LNCaP clone FGC (cell line): ENCODE measurements at places on chromosomes 2 and 18.

- no peak for DNase-seq
Measured at GRCh38 chr2:238295144-238296112, 7.0 kb upstream of the PER2 start.

DNA sequence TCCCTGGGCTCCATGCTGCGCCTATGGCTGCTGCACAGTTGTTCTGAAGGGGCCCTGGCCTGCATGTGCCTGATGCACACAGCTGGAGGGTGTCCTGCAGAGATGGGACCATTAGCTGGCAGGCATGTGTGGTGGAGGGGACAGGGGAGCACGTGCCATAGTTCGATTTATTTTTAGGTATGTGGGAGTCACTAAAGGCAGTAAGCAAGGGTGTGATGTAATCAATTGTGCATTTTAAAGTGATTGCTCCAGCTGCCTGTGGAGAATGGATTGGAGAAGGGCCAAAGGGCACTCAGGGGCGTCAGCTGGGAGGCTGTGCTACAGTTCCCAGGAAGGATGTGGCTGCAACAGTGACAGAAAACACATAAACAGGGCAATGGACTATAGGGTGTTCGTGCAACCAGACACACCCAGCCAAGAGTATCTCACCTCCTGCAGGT is 205.1 kb downstream of the ARL4C start:
- no peak for DNase-seq

DNA sequence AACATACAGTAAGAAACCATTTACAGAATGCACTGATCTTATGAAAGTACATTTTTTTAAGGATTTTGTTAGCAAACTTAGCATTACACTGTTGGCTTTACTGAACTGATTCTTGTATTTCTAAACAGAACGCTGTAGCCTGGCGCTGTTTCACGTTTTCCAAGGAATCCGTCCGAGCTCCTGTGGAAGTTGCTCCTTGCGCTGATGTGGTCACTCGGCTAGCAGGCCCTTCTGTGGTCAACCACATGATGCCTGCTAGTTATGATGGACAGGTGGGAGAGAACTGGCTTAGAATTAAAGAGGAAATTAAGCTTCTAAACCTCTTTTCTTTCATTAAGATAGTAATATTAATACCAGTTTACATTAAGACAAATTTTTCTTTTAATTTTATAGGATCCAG is 76.8 kb downstream of the CEP192 start:
- no peak for DNase-seq

- no peak for DNase-seq
Measured at GRCh38 chr2:100625717-100626116, 62.9 kb downstream of the PDCL3 start.

DNA sequence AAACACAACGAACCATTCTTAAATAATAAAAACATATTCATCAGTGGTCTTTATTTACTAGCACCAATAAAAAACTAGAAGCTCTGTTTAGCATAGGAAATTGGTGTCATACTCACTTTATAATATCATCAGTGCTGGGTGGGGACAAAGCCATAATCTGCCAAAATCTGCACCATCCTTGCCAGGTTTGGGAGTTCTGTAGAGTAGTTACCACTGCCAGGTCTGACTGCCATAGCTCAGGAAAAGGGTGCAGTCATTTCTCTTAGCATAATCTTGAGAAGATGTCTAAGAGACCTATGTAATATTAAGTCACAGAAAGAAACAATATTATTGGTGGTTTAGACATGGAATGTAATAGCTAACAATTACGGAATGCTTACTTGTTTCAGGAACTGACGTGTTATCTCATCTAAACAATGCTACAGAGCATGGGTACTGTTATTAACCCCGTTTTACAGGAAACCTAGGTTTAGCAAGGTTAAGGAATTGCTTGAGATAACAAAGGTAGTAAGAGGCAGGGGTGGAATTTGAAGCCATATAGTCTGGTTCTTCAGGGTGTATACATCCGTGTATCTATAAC is 1.6 kb upstream of the MARCHF7 start:
- DNase-seq, result no peak

DNA sequence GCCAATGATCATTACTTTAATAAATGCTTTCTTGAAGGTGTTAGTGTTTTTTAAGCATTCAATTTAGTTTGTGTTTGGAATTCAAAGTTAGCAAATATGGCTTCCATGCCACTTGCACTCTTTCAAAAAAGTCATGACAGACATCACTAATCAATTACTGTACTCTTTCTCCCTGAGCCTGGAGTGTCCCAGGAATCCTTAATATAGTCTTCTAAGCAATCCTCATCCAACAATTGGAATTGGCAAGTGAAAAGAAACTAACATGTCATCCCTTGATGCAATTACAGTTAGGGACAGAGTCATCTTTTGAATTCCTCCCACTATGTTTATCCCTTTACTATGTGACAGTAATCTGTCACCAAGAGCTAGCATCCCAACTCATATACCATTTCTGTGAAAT is 29.7 kb upstream of the GPR55 start:
- no peak for DNase-seq

- no peak for DNase-seq
Measured at GRCh38 chr2:128544321-128545037, 225.8 kb upstream of the HS6ST1 start.

DNA sequence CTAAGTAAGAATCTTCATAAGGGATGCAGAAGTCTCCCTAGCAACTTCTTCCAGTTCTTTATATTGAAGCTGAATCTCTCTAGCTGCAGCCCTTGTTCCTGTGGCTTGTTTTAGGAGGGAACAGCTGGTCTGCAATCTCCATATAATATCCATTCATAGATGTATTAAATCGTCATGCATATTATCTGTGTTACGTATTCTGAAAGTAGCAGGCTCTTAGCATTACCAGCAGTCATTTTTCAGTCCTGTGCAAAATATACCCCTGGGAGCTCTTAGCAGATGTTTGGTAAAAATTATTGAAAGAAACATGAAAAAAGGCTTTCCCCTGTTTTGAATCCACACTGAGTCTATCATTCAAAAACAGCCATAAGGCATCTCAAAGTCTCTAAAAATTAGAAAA is 385.3 kb downstream of the IRS1 start:
- DNase-seq, result no peak

DNA sequence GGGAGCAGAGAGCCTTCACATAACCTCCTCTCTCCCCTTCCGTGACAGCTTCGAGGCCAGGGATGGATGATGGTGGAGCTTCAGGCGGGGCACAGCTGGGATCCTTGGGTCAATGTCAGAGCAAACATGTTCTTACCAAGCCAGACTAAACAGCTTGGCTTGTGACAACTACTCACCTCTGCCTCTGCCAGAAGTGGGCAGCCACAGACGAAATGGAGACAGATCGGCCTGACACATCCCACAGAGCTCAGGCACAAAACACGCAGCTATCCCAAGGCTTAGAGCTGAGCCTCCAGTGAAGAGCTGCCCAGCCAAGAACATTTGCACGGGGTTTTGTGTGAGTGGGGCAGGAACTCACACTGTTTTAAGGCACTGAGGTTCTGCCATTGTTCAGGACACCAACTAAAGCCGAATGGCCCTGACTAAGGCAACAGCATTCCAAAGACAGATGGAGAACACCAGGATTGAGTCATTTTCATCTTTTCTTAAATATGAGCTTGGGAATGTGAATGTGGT is 12.8 kb downstream of the PXDN start:
- no peak for DNase-seq

DNA sequence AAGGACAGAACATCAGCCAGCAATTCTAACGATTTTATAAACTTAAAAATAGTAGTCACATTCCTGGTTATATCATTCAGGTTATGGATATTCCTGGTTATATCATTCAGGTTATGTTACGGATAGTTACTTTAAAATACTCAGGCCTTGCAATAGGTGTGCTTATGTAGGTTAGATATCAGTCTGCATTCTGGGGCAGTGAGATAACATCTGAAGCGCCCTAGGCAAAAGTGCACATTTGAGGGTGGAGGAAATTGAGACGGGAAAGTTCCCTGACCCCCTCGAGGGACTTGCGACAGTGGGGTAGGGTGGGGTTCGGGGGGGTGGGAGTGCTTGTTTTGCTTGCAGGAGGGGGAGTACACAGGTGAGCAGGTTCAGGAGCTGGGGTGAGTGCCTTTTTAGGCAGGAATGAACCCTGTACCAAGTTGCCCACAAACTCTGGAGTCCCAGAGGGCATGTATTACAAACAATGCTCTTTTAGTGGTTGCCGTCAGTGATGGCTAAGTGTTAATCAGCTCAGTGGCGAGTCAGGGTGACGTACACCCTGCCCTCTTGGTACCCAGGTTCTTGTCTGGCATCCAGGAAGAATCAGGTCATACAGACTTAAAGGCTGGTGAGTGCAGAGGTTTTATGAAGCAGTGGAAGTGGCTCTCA is 31.8 kb downstream of the CREG2 start:
- DNase-seq, result no peak

- DNase-seq, result no peak
Measured at GRCh38 chr2:169363560-169364150, 1.3 kb upstream of the LRP2 start.

DNA sequence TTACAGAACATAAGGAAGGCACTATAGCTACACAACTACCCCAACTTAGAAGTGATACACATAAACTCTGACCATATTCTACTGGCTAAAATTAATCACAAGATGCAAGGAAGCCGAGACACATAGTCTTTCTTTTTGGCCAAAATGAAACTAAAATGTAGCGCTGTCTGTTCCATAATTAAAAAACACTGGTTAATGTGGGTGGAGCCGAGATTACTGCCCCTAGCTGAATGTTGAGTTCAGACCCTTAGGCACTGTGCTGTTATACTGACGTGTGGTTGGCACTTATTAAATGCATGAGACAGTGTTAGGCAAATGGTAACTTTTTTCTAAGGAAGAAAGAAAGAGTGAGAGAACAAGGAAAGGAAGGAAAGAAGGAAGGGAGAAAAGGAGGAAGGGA is 254.6 kb upstream of the RND3 start:
- DNase-seq, result no peak

DNA sequence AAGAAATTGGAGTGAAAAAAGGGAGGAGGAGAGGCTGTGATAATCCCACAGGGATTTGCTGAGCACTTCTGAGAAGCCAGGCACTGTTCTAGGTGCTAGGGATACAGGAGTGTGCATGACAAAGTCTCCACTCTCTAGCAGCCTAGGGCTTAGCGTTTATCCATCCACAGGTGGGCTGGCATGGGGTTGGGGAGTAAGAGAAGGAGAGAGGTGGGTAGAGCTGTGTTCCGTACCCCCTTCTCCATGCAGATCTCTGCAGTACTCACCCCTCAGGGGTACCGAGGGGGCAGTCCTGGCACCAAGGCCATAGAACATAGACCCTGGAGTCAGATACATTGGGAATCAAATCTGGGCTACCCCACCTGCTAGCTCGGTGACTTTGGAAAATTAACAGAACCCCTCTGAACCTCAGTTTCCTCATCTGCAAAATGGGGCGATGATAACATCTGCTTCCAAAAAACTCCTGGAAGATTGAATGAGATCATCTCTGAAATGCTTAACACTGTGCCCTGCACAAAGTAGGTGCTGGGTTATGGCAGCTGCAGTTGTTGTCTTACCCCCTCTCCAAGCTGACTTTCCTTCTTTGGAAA is 18.6 kb downstream of the FOSL2 start:
- DNase-seq, result no peak

DNA sequence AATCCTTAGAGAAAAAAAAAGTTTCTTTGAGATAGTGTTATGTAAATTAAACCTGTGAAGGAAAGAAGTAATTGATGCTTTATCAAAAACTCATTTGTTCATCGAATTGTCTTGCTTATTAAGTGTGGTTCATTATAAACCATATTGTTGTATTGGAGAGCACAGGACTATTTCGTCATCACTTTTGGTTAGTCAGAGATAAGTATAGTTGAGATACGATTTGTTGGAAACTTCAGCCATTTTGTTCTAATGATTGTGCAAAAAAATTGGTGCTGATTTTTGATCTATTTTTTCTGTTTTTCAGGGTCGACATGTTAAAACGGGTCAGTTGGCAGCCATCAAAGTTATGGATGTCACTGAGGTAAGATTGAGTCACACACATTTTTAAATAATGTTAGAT is 92.9 kb downstream of the MAP4K4 start:
- DNase-seq, result no peak

DNA sequence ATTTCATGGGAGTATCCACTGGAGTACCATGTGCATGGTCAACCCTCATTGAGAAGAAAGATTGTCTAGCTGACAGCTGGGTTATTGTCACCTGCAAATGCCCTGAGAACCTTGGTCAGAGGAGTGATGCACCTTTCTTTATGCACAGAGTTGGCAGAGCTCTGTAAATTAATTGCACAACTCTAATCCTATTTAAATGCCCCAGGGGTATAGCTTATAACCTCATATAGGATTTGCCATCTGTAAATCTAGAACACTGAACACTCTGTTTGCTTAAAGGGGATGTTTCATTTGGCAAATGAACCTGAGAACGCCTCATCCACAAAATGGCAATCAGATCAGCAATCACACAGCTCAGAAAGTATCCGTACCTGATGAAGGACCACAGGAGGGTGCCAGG is 71.8 kb upstream of the SP5 start:
- no peak for DNase-seq

GRCh38 chr18:51171625-51172259 is 25.7 kb downstream of the MEX3C start:
- no peak for DNase-seq

DNA sequence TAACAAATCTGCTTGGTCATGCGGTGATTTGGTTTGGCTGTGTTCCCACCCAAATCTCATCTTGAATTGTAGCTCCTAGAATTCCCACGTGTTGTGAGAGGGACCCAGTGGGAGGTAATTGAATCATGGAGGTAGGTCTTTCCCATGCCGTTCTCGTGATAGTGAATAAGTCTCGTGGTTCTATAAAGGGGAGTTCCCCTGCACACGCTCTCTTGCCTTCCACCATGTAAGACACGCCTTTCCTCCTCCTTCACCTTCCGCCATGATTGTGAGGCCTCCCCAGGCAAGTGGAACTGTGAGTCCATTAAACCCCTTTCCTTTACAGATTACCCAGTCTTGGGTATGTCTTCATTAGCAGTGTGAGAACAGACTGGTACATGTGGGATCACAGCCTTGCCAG is 36.7 kb downstream of the TRABD2A start:
- DNase-seq, result no peak

DNA sequence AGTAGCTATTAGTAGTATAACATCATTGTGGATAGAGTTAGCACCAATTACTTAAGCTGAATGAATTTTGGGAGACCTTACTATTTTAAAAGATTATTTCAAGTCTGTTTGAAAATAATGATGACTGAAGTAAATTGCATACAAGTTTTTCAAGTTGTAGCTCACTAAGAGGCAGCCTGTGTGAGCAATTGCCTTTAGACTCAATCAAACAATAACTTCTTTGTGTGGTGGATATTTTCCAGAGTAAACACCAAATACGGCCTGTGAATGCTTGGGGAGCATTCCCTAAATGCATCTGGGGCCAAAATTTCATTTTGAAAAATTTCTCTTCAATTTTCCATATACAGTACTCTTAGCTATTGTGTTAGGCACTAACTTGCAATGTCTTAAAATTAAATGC is 7.9 kb downstream of the SERPINB12 start:
- DNase-seq, result no peak

GRCh38 chr18:46008531-46008930 is 41.4 kb upstream of the EPG5 start:
- no peak for DNase-seq
